Ureter (tissue), 1 donor: ENCODE measurements at places on chromosomes 11 and 22.

GRCh38 chr22:50210378-50211139 lies 9.7 kb downstream of the SELENOO start:
- no peak for DNase-seq

DNA sequence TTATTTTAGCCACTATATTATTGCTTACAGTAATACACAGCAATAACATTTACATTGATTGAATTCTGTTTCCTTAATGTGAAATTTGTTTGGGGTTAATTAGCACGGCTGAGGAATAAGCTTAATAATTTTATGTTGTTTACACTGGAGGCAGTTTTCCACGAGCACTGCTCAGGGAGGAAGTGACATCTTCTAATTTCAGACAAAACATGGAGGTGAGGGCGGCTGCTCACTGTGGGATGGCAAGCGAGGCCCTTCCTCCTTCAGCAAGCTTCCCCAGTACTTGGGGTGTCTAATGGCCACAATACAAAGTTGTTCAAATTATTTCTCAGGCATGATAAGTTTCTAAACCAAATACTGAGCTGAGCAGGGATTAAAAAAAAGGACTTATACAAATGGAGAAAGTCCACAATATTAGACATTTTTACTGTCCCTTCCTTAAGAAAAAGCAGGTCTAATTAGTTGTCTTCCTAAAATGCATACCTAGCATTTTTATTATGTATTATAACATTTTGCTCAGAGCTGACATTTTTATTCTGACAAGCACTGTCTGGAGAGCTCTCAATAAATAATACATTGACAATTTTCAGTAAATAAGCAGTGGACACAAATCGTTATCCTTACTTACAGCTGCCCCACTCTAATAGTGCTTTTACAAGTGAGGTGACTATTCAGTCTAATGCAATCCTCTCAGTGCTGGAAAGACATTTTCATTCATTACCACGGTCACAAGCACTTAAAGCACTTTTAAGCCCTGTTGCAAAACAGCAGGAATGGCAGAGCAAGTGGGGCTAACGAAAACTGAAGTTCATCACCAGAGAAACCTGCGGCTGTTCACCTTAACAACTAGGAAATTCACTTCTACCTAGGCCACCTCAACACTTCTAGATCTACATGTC lies 56.2 kb downstream of the SOX6 start:
- no peak for DNase-seq

- DNase-seq: no peak
Observed at GRCh38 chr11:115705200-115705599, 201.0 kb upstream of the CADM1 start.

- DNase-seq: no peak
Observed at GRCh38 chr11:134574947-134575346, 162.9 kb upstream of the B3GAT1 start.

GRCh38 chr11:72238040-72238450 lies 5.9 kb downstream of the PHOX2A start:
- no peak for DNase-seq

GRCh38 chr11:104858882-104859775 lies 39.1 kb downstream of the CASP12 start:
- DNase-seq: no peak

GRCh38 chr11:96680211-96681018 lies 290.6 kb downstream of the JRKL start:
- DNase-seq: no peak

- DNase-seq: no peak
Observed at GRCh38 chr22:46826438-46827135, 64.1 kb downstream of the TBC1D22A start.

- DNase-seq: no peak
Observed at GRCh38 chr11:95085117-95085816, 4.4 kb upstream of the ENDOD1 start.
